ENCODE measurements at places on chromosomes 7 and 10. TPM values are rescaled to one million over a fixed set of nuclear protein-coding genes. Genes with fewer than 3 reads are reported as not detected.

The CDC123 gene
- 93.3 TPM for total RNA-seq

The MSMB gene
- not detected for total RNA-seq

The WDR86 gene
- not detected for total RNA-seq

The HMX3 gene
- not detected for total RNA-seq

The AGBL3 gene
- total RNA-seq: under 0.01 TPM

The MET gene
- total RNA-seq: 8.1 TPM

The OR2A7 gene
- not detected for total RNA-seq

The TRDMT1 gene
- total RNA-seq: 3.6 TPM

The CC2D2B gene
- not detected for total RNA-seq

The CPED1 gene
- 10.5 TPM for total RNA-seq

The ZNF316 gene
- 8.7 TPM for total RNA-seq

The ZMIZ1 gene
- 19.1 TPM for total RNA-seq

The UPK3BL2 gene
- total RNA-seq: 0.65 TPM

The SMC3 gene
- total RNA-seq: 7.2 TPM

The FAM13C gene
- total RNA-seq: 2.6 TPM

The NEURL1 gene
- total RNA-seq: not detected

The UCMA gene
- total RNA-seq: not detected

The C10orf95 gene
- not detected for total RNA-seq

The TBC1D12 gene
- total RNA-seq: 5.1 TPM

The OPN4 gene
- not detected for total RNA-seq

The TET1 gene
- 2.6 TPM for total RNA-seq

The TDRD1 gene
- 0.16 TPM for total RNA-seq

Data from cardiac atrium fibroblast (primary cell).